ENCODE measurements at places on chromosomes 4 and X.

GRCh38 chr4:147174591-147174990, 228.9 kb upstream of the TTC29 start:
- DNase-seq, result no peak

DNA sequence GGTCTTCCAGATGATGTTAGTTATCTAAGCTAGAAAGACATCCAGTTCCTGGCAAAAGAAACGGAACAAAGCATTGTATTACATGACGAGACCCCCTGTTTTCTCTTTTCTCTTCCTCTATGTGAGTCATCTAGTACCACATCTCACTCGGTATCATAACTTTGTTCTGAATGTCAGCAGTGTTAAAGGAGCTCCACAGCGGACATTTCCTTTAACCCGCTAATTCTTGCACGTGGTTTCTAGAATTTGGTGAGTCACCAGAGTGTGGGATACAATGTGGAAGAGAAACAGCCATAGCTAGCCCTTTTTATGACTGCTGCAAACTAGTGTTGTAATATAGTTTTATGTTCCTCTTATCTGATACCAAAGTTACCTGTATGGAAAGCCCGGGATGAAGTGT, 243.7 kb downstream of the TENM3 start:
- no peak for DNase-seq

DNA sequence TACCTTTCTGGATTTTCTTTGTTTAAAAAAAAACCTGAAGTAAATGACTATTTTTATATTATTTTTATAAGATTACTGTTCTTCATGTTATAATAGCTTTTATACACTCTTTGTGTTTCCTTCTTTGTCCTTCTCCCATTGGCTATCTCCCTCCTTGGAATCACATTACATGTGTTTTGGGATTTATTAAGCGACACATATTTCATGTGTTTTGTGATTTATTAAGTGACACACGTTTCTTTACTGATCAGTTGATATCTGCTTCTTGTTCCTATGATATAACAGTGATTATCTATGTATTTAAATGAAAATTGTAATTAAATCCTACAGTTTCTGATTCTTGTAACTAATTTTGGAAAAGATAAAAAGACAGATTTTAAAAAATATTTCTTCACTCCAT, 817.3 kb upstream of the AGA start:
- no peak for DNase-seq

GRCh38 chr4:83209419-83209818, 75.2 kb downstream of the COQ2 start:
- no peak for DNase-seq

DNA sequence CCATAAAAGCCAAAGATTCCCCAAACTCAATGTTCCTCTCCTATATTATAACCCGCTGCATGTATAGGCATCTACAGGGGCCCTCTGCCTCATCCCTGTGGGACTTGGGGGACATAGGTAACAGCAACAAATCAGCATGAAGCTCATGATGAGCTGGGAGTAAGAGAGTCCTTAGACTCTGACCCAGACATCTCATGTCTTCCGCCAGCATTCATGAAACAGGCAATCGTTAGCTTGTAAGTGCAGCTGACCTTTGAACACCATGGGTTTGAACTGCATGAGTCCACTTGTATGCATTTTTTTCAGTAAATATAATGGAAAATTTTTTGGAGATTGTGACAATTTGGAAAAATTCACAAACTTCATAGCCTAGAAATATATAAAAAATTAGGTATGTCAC, 10.4 kb upstream of the SCOC start:
- DNase-seq, result no peak

DNA sequence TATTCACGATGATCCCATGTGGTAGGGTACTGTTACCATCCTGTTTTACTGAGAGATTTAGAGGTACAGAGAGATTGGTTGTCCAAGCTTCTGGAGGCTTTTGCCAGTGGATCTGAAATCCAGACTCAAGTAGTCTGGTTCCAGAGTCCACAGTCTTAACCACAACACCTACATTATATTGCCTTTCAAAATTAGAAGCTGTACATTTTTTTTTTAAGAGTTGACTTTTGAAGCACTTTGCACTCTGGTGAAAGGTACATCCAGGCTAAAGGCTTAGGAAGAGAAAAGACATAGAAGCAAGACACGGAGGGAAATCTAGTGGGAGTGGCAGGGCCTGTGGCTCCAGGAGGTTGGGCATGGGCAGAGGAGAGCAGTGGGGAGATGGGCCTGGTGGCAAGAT, 122.1 kb downstream of the AFF1 start:
- no peak for DNase-seq

DNA sequence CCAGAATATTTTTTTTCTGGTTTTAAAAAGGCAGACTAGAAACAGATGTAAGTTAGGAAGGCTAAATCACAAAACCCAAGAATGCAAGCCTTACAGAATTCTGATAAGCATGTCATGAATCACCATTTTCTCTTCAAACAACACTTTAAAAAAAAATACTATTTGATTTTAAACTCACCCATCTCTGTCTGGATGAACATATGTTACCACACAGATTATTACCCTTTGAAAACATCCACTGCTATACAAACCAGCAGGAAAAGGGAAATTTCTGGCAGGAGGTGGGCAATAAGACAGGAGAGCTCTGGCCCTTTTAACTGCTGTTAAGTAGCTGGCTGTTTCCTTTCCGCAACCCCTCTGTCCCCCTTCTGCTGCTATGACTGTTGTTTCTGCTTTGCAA, 317.7 kb upstream of the NOCT start:
- no peak for DNase-seq

- DNase-seq, result no peak
Observed at GRCh38 chrX:100944601-100945000, 15.9 kb upstream of the XKRX start.

DNA sequence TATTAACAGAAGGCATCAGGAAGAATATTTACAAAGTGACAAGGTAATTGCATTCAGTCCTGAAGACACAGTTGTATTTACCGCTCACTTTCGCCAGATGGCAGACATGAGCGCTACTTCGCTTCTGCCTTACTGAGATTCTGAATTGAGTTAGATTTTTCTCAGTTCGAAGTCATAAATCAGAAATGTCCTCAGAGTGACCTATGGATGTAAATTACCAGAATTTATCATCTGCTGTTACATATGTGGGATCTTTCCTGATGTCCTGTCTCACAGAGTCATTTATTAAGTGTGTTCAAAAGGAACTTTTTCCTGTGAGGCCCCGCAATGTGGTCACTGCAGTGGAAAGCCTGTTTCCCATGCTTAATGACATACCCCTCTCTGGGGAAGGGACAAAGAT, 97.3 kb upstream of the DCLK2 start:
- DNase-seq, result no peak

DNA sequence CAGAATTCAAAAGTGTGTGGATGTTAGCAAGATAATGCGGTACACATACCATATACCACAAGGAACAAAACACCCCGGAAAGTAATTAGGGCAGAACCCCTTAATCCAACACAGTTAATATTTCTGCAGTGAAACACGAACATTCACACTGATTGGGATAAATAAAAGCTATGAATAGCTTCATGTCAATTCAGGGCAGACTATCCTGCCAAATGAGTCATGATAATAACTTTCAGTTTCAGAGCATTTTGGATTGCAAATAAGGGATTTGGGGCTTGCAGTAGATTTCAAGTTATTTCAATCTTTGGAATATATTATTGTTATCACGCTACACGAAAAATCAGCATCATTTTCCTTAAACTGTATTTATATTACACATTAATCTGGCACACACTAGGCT, 24.3 kb downstream of the IRF2 start:
- DNase-seq, result no peak

DNA sequence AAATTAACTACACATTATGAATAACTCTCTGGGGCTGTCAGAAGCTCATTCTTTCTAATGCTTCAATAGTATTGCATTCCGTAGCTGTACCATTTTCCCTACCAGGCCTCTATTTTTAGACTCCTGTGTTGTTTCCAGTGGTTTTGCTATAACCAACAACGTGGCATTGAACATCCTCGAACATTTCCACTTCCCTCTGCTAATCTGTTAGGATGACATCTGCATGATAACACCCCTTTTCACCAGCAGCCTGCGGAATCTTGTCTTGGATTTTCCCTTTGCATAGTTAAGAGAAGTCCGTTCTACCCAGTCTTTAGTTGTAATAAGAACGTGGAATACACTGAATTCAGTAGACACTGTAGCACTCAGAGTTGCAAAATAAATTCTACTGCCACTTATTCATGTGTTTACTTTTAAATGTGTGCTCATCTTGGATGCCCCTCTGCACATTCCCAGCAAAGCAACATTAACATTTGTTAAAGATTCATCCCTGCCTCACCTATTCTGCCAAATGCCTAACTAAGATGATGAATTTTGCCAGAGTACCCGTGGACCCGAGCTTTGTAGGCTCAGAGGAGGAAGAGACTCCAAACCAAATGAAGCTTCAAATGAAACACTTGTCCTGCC, 55.6 kb downstream of the SEL1L3 start:
- no peak for DNase-seq

DNA sequence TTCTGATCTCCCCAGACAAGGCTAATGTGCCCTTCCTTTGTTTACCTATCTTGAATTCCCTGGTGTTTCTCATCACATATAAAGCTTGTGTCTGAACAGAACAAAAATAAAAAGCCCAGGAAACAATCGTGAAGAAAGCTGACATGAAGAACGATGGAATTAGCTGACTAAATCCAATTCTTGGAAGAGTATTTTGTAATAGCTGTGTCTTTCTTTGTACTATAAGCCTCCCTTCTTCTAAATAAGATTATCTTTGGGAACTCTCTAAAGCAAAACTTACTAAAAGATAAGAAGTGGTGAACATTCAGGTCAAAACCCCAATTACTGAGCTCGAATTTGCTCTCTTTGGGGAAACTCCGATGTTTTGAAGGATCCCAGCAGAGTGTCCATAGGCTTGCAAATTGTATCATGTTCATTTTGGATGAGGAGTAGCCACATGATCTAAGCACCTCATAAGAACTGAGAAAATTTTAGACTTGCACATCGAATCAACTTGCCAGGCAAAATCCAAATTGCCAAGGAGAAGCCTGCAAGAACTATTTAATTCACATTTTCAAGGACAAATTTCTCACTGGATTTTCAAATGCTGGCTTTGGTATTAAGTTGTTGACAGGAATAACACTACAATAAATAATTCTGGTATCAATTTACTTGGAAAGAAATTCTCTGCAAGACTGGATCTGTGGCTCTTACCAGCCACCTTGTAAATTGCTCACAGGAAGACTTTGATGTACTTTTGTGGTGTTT, 106.2 kb downstream of the LNX1 start:
- DNase-seq, result no peak

DNA sequence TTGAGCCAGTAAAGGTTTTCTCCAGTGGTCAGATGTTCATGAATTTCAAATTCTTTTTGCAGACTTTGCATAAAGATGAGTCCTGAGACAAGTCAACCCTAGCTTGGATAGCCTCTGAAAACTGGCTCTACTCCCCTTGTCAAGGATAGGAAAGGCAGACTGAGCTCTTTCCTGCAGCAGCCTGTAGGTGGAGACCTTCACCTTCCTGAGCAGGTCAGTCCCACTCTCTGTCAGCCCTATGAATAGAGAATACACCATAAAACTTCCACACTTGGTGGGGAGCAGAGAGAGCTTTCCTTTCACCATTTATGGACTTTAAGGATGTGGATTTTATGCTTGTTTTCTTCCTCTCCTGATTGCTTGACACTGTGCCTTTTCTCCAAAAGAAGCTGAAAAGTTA, 41.9 kb downstream of the PCDH19 start:
- DNase-seq, result no peak

DNA sequence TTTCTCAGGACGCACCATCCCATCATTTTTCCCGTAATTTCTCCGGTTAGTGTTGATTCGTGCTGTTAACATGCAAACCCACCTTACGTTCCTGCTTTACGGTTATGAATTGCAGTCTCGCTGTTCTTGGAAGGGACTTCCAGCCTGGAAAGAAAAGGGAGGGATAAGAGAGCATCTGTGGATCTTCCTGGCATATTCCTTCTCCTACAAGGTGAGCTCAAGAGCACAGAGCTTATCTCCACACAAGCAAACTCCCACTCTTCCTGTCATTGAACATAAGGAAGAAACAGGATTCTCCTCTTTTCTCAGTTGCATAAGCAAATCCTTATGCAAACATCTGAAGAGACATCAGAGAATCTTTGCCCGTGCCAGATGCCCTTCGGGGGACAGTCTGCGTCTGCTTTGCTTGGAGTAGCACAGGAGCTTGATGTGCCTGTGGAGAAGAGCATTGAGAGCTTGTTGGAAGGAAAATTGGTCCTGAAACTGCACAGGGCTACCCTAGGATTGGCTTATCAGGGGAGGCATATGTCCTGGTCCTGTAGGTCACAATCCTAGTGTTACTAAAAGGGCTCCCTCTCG, 127.0 kb downstream of the ASMT start:
- no peak for DNase-seq

- DNase-seq, result no peak
Observed at GRCh38 chr4:10040049-10040892, 19.0 kb upstream of the SLC2A9 start.

GRCh38 chr4:114085611-114086345, 106.3 kb upstream of the ARSJ start:
- DNase-seq, result no peak

DNA sequence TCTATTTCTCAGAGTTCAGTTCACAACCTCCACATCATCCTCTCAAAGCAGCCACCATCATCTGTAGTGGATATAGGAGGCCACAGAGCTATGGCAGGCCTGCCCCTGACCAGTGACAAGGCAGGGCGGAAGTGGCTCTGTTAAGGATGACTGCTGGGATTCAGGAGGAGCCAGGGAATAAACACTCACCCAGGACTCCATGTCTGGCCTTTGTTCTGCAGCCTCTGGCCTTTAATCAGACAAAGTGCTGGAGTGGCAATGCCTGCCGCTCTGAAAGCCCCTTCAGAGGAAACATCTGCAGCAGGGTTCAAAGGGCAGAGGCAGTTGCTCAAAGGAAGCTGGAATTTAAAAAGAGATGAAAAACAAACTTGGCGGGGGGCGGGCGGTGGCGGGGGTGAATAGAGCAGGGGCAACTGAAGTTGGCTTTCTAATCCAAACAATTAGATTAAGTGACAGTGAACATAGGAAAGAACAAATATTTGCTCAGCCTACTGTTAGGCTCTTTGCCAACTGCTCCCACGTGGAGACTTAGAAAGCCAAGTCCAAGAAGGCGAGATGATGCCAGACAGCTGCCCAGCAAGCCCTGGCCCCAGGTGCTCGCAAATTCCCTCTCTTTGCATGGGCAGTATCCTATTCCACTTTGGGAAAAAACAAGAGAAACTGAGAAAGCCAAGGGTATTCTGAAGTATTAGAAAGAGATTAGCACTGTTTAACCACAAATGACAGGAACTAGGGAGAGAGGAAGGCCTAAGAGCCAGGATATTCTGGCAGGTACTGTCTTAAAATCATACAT, 5.5 kb downstream of the MPP1 start:
- DNase-seq, result no peak

DNA sequence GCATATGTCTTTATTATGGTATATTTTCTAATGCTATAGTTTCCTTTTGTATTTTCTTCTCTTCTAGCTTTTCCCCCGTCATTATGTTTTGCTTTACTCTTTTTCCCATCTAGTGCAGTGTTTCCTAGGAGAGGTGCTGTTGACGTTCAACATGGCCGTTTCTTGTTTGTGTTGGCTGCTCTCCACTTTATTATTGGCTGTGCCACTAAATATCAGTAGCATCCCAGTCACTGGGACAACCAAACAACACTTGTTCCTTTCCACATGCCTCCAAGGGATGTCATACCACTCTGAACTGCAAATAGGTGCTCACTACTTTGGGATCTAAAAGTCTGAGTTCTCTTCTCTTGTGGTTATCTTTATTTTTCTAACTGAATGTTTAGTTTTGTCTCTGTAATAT, 26.5 kb downstream of the GBA3 start:
- DNase-seq, result no peak

Measured in stimulated activated CD8-positive, alpha-beta memory T cell treated with anti-CD3 and anti-CD28 coated beads, Interleukin-7, amount 100 ng/mL, for 1 hour (primary cell).